ENCODE measurements at places on chromosomes 7 and 10.

DNA sequence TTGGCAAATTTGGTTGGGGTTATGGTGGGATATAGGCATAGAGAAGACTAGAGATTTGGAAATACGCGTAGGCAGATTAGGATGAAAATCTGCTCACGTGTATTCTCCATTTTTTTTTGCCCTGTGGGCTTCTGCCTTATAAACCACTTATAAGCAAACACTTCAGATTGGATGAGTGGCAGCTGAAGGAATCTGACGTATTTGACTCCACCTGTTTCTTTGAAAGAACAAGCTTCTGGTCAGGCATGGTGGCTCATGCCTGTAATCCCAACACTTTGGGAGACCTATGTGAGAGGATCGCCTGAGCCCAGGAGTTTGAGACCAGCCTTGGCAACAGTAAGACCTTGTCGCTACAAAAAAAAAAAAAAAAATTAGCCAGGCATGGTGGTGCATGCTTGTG is 5.1 kb downstream of the STK31 start:
- no peak for DNase-seq

- DNase-seq: no peak
Measured at GRCh38 chr10:78390817-78391216, 357.2 kb downstream of the RPS24 start.

- no peak for DNase-seq
Measured at GRCh38 chr10:130010653-130011052, 46.6 kb upstream of the EBF3 start.

DNA sequence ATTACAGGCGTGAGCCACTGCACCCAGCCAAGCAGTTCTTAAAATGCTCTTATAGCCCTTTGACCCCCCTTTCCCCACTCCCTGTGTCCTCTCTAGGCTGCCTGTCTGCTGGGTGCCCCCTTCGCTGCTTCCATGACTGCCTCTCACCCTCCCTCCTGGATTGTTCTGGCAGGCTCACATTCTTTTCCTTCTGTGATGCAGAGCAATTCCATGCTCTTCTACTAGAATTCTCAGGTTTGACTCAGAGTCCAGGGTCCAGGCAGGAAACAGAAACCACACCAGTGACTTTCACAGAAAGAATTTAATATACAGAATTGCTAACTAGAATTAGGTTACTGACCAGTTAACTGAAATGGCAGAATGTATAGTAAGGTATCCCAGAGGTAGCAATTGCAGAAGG is 244.8 kb downstream of the BAMBI start:
- no peak for DNase-seq

All from cerebellar nuclear complex (tissue), 1 donor.